ENCODE measurements at places on chromosomes 4 and X.
A peak's percentile ranks its signal among the peaks of the same experiment; 100 is the strongest.

- DNase-seq = no peak
- H3K27ac ChIP-seq = no peak overlapping the region
- H3K27me3 ChIP-seq = no peaks in the 10 kb centered on the region
- no peaks in the 10 kb centered on the region for H3K36me3 ChIP-seq
These were observed 220.6 kb upstream of the S100G start for GRCh38 chrX:16429406-16429805.

- no peaks in the 10 kb centered on the region for H3K36me3 ChIP-seq
- no peaks in the 10 kb centered on the region for H3K4me1 ChIP-seq
- no peaks in the 10 kb centered on the region for H3K27me3 ChIP-seq
- no peak for DNase-seq
- H3K4me3 ChIP-seq = no peak overlapping the region
These were observed 99.5 kb downstream of the NEUROG2 start for GRCh38 chr4:112416464-112416863.

- DNase-seq = no peak
- H3K4me3 ChIP-seq = no peak overlapping the region
- no peaks in the 10 kb centered on the region for H3K36me3 ChIP-seq
- H3K27ac ChIP-seq = no peak overlapping the region
- no peaks in the 10 kb centered on the region for H3K27me3 ChIP-seq
- H3K4me1 ChIP-seq = no peaks in the 10 kb centered on the region
These were observed 81.7 kb downstream of the SLC10A7 start for GRCh38 chr4:146439999-146440398.

DNA sequence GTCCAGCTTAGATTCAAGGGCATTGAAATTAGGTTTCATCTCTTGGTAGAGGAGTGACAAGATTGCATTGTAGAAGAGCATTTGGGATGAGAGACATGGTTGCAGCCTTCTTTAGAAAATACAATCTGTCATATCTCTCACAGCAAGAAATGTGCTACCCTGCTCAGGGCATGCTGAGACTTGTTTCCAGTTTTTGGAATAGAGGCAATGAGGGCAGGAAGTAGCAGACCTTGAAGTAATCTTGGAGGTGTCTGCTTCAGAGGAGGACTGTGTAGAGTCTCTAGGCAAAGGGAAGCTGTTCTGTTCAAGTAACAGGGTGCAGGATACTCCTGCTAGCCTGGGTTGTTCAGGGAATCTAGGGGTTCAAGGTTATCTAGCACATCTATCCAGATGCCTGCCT lies 116.1 kb upstream of the ZNF827 start:
- no peak overlapping the region for H3K4me3 ChIP-seq
- H3K27ac ChIP-seq = no peak overlapping the region
- H3K36me3 ChIP-seq = no peaks in the 10 kb centered on the region
- H3K27me3 ChIP-seq = no peaks in the 10 kb centered on the region

DNA sequence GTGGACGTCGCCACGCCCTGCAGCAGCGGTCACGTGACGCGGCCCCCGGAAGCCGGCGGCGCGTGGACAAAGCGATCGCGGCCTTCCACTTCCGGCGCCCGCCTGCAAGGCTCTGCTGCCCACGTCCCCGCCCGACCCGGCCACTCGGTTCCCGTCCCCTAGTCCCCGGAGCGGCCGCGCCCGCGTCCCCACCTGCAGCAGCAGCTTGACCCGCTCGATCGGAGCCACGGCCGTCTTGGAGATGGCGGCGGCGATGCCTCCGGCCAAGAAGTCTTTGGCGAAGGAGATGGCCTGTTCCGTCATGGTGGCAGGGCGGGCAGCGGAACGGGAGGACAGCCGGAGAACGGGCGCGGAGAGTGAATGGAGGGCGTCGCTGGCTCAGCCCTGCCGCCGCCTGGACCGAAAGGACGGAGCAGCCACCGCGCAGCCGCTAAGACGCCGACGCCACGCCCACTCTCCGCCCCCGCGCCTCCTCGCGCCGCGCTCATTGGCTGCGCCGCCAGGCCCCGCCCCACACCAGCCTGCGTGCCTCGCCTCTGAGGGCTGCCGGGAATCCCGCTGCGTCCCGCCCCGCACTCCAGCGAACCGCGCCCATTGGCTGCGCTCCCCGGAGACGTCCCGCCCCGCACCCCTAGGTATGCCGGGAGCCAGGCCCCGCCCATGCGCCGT lies at the start of gene SLC25A6:
Gene SLC25A6, minus strand, starts transcription at position 407 of the 669 bp plus-strand sequence. Its CDS starts 104 bp downstream, at position 303.
- H3K4me1 ChIP-seq = peaks cover 50% of the 10 kb centered on the region
- peak within 1 kb of the TSS; percentile 97 for H3K4me3 ChIP-seq

DNA sequence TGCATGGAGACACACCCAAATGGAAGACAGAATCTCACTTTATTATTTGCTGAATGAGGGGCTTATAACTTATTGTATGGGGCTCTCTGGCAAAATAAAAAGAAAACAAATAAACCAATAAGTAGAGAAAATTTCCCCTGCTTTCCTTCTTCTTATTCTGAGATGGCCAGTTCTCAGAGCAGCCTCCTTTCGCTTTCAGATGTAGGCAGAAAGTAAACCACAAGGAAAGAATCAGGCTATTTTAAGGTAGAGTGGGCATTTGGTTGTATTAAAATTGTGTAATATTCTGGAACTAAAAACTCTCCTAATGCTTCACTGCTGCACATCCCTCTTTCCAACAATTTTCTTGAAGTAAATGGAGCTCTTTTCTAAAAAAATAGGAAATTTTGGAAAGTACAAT lies 241.8 kb downstream of the GALNTL6 start:
- H3K27ac ChIP-seq = no peak overlapping the region
- no peak overlapping the region for H3K4me3 ChIP-seq
- H3K36me3 ChIP-seq = no peaks in the 10 kb centered on the region
- DNase-seq = no peak

DNA sequence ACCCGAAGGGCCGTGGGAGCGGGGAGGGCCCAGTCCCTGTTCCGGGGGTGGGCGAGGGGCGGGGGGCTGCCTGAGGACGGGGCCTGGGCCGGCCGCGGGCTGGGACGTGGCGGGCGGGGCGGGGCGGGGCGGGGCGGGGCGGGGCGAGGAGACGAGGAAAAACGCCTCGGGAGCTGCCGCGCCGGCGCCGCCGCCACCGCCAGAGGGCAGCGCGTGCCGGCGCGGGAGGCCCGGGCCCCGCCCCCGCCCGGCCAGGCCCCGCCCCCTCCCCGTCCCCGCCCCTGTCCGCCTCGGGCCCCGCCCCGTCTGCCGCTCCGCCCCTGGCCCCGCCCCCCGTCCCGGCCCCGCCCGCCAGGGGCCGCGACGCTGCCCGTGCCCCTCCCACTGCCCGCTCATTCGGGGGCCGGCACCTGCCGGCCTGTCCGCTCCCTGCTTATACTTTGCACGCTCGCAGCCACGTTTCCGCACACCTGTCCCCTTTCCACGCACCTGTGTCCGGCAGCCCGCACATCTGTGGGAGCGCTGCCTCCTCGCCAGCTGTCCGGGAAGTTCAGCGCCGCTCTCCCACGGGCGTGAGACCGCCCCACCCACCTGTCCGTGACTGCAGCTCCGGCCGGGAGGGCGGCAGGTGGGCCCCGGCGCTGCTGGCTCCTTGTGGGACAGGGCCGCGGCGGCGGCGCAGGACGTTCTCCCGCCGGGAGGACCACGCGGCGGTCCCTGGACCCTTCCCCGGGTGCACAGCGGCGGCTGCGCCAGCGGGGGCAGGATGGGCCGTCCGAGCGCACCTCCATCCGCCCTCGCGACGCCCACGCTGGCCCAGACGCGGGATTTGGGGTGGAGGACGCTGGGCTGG lies 1.7 kb upstream of the FGFRL1 start:
- DNase-seq = peak; percentile 27
- H3K27me3 ChIP-seq = peaks cover 39% of the 10 kb centered on the region
- H3K4me1 ChIP-seq = peaks cover 2% of the 10 kb centered on the region
- no peaks in the 10 kb centered on the region for H3K36me3 ChIP-seq
- H3K27ac ChIP-seq = peak overlapping the region; percentile 68

GRCh38 chr4:75634281-75634680 lies 4.0 kb upstream of the CDKL2 start:
- no peak overlapping the region for H3K4me3 ChIP-seq
- no peak overlapping the region for H3K27ac ChIP-seq
- no peaks in the 10 kb centered on the region for H3K27me3 ChIP-seq
- H3K4me1 ChIP-seq = peaks cover 16% of the 10 kb centered on the region
- H3K36me3 ChIP-seq = no peaks in the 10 kb centered on the region
- DNase-seq = no peak

- no peak overlapping the region for H3K4me3 ChIP-seq
- no peaks in the 10 kb centered on the region for H3K27me3 ChIP-seq
These were observed 20.6 kb downstream of the CLIC2 start for GRCh38 chrX:155313766-155314165.

GRCh38 chrX:109040057-109040456 lies 303.7 kb upstream of the IRS4 start:
- no peaks in the 10 kb centered on the region for H3K4me1 ChIP-seq
- no peaks in the 10 kb centered on the region for H3K27me3 ChIP-seq
- DNase-seq = no peak
- no peak overlapping the region for H3K27ac ChIP-seq
- no peaks in the 10 kb centered on the region for H3K36me3 ChIP-seq

GRCh38 chr4:71415491-71415890 lies 76.7 kb downstream of the SLC4A4 start:
- no peaks in the 10 kb centered on the region for H3K27me3 ChIP-seq
- H3K4me1 ChIP-seq = no peaks in the 10 kb centered on the region
- no peak for DNase-seq
- no peaks in the 10 kb centered on the region for H3K36me3 ChIP-seq
- no peak overlapping the region for H3K4me3 ChIP-seq

DNA sequence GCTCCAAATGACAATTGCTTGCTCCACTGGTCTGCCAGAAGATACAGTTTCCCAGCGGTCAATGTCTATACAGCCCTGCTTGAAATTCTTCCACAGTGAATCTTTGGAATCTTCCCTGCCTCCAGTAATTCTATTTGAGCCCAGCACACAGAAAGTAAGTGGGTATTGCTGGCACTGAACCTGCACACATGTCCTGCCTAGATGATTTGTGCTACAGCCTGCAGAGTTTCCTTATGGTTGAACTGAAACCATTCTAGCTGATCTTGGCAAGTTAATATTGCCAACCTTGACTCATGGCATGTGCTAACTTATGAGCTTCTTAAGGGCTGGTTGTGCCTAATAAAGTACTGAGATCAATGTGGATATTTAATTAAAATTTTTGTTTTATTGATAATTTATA lies 553.8 kb upstream of the GNPDA2 start:
- no peak overlapping the region for H3K4me3 ChIP-seq
- H3K4me1 ChIP-seq = no peaks in the 10 kb centered on the region
- H3K27me3 ChIP-seq = no peaks in the 10 kb centered on the region
- H3K27ac ChIP-seq = no peak overlapping the region
- no peaks in the 10 kb centered on the region for H3K36me3 ChIP-seq
- no peak for DNase-seq

GRCh38 chr4:94165256-94165655 lies 42.4 kb upstream of the SMARCAD1 start:
- H3K27ac ChIP-seq = no peak overlapping the region
- H3K27me3 ChIP-seq = peaks cover 3% of the 10 kb centered on the region
- H3K4me1 ChIP-seq = no peaks in the 10 kb centered on the region
- no peaks in the 10 kb centered on the region for H3K36me3 ChIP-seq
- H3K4me3 ChIP-seq = no peak overlapping the region
